ENCODE measurements at places on chromosomes 11 and 22.

GRCh38 chr11:121368364-121369240, 76.0 kb downstream of the SC5D start:
- DNase-seq: no peak
- no peaks in the 10 kb centered on the region for H3K36me3 ChIP-seq
- no peak overlapping the region for H3K27ac ChIP-seq

- no peaks in the 10 kb centered on the region for H3K36me3 ChIP-seq
- H3K4me1 ChIP-seq: peaks cover 10% of the 10 kb centered on the region
- no peak overlapping the region for H3K27ac ChIP-seq
- no peak overlapping the region for H3K4me3 ChIP-seq
Measured at GRCh38 chr22:46525389-46526243, 11.8 kb downstream of the CELSR1 start.

GRCh38 chr11:118628432-118628831, 21.0 kb downstream of the PHLDB1 start:
- H3K27me3 ChIP-seq: no peaks in the 10 kb centered on the region
- no peaks in the 10 kb centered on the region for H3K36me3 ChIP-seq
- H3K4me3 ChIP-seq: no peak overlapping the region
- H3K27ac ChIP-seq: no peak overlapping the region
- no peak for DNase-seq

DNA sequence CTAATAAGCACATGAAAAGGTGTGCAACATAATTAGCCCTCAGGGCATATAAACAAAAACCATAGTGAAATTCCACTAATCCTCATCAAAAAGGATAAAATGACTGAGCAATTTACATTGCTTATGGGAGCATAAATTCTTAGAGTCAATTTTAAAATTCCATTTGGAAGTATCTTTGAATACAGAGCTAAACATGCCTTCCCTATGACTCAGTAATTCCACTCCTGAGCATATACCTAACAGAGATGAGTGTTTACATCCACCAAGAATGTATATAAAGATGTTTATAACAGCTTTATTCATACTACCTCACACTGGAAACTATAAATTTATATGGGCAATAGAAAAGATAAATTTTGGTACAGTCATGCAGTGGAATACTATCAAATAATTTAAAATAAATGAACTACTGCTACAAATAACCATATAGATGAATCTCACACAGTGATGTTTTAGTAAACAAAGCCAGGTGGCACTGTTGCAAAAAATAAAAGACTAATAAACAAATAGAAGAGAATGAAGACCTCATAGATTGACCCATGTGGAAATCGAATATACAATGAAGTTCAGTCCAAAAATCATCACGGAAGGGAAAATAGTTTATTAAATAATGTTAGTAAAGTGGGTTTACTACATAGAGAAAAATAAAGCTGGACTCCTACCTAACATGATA, 8.2 kb upstream of the OR2D2 start:
- H3K27ac ChIP-seq: no peak overlapping the region
- no peaks in the 10 kb centered on the region for H3K4me1 ChIP-seq
- H3K4me3 ChIP-seq: no peak overlapping the region
- no peaks in the 10 kb centered on the region for H3K27me3 ChIP-seq
- DNase-seq: no peak

GRCh38 chr11:72890881-72891280, 76.7 kb downstream of the ATG16L2 start:
- no peak overlapping the region for H3K4me3 ChIP-seq
- peaks cover 8% of the 10 kb centered on the region for H3K36me3 ChIP-seq
- no peaks in the 10 kb centered on the region for H3K4me1 ChIP-seq

- H3K36me3 ChIP-seq: no peaks in the 10 kb centered on the region
- no peak overlapping the region for H3K4me3 ChIP-seq
- no peak overlapping the region for H3K27ac ChIP-seq
- H3K27me3 ChIP-seq: no peaks in the 10 kb centered on the region
- no peak for DNase-seq
Measured at GRCh38 chr11:2762451-2762850, 62.7 kb upstream of the KCNQ1OT1 start.

All from transverse colon (tissue), 4 donors.